ENCODE measurements at places on chromosomes 3 and 15.
A peak's percentile ranks its signal among the peaks of the same experiment; 100 is the strongest.

DNA sequence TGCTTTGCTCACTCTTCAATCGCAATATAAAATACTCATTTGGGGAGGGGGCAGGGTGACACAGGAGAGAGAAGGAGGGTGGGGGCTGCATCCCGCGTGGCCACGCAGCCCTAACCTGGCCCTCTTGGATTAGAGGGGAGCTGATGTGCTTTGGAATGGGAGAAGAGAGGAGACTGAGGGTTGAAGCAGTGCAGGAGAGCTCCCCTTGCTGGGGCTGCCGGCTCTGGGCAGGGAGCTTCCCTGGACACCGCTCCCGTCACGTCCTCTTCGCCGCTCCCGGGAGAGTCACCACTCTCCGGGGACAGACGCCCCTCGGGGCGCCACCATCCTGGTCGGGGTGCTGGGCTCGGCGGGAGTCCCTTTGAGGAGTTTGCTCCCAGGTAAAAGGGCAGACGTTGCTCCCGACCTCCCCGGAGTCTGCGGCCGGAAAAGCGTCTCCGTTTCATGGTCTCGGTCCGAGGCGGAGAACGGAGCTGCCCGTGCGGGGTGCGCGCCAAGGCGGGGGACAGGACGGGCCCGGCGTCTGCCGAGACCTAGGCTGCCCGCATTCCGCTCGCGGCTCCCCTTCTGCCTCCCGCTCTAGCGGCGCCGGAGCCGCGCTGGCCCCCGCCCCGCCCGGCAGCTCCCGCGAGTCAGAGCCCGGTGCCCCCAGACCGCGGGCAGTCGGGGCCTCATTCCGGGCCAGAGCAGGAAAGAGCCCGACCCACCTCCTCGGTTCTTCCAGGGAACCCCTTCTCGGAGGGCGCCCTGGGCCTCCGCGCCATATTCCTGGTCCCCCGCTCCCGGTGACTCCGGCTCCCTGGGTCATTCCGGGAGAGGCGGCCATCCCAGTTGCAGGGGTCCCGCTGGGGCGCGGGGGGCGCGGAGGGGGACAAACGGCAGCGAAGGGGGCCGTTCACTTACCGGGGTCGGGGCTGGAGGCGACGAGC lies 603 bp downstream of the SLC7A14 start:
- no peak for DNase-seq

GRCh38 chr15:38877471-38877870 lies 312.9 kb upstream of the RASGRP1 start:
- DNase-seq = peak; percentile 58

DNA sequence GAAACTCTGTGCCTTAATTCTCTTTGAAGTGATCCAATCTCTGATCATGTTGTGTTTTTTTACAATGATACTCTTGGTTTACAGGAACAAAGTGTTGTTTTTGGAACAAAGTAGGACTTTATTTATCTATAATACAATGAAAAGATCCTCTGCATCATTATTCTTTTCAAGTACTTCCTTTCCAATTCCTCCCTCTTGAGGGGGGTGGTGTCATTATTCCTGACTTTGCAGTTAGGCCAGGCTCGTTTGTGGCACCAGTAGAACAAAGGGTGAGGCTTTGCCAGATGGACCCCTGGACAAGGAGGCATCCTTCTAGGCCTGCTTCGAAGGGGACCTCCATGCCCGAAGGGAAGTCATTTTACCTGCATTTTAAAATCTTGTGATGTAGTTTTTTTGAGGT lies 41.7 kb upstream of the ZBTB38 start:
- DNase-seq = no peak

- no peak for DNase-seq
These were observed 1051.8 kb upstream of the CFAP20DC start for GRCh38 chr3:60101621-60102020.

GRCh38 chr15:44094781-44095180 lies 100.3 kb downstream of the FRMD5 start:
- no peak for DNase-seq

- DNase-seq = peak; percentile 17
These were observed 97.1 kb upstream of the ICE2 start for GRCh38 chr15:60576044-60576443.

- DNase-seq = no peak
These were observed 69.0 kb downstream of the RFX7 start for GRCh38 chr15:56174649-56175048.

DNA sequence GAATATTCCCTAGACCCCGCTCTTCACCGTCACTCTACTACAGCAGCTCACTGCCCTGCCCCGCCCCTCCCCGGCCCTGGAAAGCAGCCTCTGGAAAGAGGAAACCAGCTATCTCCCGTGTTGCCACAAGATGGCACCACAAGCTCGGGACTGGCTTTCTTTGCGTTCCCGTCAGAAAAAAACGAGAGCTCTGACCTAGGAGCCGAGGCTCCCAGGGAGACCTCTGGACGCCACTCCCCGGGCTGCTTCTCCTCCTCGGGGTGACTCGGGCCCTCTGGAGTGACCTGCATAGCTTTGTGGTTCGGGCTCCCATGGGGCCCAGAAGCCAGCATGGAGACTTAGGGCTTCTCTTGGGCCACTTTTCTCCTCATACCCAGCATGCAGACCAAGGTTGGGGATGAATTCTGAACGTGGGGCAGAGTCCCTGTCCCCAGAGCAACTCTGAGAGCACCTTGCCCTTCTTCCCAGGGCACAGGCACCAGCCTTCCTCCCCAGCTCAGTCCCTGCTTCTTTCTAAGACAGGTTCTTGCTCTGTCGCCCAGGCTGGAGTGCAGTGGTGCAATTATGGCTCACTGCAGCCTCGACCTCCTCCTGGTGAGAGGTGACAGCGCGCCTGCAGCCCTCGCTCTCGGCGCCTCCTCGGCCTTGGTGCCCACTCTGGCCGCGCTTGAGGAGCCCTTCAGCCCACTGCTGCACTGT lies 19.0 kb downstream of the STOML1 start:
- DNase-seq = peak; percentile 40

Measured in LNCaP clone FGC (cell line).